DMS79 (cell line): ENCODE measurements at places on chromosomes 5 and 9.

DNA sequence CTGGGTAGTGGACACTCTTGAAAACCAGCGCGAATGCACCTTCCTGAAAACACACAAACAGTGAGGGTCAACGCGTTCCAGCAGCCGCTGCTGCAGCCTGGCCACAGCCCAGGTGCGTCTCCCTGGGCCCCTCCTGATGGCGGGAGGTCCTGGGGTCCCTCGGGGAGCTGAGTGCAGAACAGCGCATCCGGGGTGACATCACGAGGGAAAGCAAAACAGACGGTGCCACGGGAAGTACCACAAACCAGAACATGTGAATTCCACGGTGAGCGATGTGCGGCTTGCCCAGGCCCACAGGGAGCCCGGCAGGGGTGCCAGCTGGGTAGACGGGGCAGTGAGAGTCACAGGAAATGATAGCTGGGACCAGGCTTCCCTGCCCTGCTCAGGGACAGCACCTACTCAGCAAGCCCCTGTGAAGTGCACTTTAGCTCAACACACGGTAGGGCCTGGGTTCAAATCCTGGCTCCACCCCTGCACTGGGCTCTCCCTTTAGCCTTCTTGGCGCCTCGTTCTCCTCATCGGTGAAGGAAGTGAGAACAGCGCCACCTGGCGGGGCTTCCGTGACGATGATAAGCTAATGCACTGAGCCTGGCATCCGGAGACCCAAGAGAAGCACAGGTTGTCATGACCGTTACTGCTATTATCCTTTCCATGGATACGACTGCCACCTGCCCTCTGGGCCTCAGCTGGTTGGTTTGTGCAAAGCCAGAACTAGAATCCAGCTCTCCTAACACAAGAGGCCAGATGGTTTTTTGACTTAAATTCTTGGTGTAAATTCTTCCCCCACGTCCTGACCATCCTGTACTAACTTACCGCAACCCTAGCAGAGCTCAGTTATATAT, 24.6 kb downstream of the GFPT2 start:
- no peak for DNase-seq

DNA sequence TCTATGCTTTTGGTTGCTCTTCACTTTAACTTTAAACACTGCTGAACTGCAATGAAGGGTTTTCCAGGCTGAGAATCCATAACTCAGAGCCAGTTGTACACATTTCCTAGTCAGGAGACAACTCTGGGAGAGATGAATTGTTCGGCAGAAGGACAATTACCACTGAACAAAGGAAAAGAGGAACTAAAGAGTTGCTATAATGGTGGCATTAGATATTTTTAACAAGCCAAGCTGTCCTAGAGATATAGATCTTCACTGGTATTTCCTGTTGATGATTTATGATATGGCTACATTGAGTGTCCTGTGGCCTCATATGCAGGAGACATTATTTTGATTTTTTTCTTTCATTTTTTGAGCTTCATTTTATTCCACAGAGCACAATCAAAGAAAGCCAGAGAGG, 219.1 kb upstream of the PCSK5 start:
- no peak for DNase-seq

GRCh38 chr5:4093236-4093635, 497.6 kb downstream of the IRX1 start:
- DNase-seq: no peak

DNA sequence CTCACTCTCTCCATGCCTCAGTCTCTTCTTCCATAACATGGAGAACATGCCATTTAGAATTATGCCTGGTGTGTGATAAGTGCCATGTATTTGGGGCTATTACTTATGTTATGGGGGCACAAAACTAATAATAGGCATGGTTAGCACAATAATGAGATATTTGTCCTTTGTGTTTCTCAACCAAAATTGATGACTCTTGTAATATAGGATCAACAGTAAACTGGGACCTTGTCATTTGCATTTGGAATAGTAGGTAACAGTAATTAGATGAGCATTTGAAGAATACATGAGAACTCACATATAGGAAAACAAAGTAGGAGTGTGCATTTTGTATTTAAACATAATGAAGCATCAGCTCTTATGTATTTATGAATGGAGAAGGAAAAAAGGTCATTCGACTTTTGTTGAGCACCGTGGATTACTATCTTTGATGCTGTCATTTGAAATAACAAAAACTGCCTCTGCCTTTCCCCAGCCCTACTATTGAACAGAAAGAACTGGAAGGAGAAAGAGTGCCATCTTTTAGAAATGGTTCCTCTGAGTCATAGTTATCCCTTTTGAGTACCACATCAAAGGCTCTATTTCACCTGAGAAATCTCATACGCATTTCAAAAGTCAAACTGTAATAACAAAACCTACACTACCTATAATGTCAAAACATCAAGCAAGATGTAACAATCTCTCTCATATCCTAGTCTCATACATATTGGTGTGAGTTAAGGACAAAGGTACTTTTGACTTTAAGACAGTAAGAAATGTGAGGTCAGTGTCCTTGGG, 655.2 kb downstream of the PDE4D start:
- DNase-seq: no peak

DNA sequence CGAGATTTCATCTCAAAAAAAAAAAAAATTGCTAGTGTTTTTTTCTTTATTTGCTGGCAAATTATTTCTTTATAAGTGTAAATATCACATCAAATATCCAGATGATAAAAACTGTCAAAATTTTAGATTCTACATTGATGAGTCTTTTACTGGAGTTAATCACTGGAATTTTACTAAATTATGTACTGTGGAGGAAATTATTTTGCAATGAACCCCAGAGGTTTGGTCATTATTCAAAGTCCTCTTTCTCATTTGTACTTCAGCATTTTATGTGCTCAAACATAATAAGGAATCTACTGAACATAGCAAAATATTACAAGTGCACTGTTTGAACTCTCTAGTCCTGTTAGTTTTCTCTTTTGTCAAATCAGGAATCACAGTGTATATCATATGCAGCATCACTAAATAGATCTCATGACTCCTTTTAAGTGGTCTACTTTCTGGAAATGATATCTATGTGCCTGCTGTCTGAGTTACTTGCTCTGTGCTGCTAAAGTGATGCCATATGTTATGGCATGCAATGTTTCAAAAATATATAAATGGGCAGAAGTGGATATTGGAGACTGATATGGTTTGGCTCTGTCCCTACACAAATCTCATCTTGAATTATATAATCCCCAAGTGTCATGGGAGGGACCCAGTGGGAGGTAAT, 18.0 kb downstream of the OTULINL start:
- DNase-seq: no peak

DNA sequence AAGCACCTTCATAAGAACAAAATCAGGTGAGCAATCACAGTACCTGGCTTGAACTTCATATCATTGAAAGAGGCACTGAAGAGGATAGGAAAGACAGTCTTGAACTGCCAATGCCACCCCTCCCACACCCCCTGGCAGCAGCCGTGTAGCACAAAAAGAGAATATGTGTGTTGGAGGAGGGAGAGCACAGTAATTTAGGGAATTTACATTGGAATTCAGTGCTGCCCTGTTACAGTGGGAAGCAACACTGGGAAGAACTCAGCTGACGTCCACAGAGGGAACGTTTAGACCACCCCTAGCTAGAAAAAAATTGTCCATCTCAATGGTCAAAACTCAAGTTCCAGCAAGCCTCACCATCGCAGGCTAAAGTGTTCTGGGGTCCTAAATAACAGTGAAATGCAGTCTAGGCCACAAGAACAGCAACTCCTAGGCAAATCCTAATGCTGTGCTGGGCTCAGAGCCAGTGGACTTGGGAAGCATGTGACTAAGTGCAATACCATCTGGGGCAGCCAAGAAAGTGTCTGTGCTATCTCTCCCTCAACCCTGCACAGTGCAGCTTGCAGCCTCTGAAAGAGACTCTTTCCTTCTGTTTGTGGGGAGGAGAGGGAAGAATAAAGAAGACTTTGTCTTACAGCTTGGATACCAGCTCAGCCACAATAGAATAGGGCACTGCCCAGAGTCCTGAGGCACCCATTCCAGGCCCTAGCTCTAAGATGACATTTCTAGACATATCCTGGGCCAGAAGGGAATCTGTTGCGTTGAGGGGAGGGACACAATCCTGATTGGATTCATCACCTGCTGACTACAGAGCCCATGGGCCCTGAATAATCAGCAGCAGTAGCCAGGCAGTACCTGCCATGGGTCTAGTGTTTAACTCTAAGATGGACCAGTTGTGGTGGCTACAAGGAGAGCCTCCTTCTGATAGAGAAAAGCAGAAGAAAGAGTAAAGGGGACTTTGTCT, 62.1 kb upstream of the VLDLR start:
- DNase-seq: no peak

- DNase-seq: no peak
Measured at GRCh38 chr5:27015758-27016157, 22.6 kb downstream of the CDH9 start.

DNA sequence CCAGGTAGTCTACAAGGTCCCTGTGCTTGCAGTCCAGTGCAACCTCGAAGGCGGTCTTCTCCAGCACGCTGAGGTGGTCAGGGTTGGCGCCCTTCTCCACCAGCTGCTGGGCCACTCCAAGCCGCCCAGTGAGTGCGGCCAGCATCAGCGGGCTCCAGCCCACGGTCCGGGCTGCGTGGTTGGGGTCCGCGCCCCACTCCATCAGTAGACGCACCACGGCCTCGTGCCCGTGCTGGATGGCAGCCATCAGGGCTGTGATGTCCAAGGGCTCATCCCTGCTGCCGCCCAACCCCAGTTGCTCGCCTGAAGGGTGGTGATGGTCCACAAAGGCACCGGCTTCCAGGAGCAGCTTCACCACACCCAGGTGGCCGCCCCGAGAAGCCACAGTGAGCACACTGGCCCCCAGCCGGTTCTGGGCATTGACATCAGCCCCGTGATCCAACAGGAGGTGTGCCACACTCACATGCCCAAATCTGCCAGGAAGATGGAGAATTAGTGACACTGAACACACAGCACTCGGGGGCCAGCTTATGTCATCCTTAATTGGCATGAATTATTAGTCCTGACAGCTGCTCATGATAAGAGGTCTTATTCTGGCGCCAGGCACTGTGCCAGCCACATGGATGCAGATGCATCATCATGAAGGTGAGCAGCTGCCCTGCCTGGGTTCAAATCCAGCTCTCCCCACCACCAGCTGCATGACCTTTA, 6.1 kb downstream of the ANKS6 start:
- DNase-seq: no peak
